Gastroesophageal sphincter (tissue), 4 donors: ENCODE measurements at places on chromosomes 2 and 18. TPM values are rescaled to one million over a fixed set of nuclear protein-coding genes. Genes with fewer than 3 reads are reported as not detected.

DNA sequence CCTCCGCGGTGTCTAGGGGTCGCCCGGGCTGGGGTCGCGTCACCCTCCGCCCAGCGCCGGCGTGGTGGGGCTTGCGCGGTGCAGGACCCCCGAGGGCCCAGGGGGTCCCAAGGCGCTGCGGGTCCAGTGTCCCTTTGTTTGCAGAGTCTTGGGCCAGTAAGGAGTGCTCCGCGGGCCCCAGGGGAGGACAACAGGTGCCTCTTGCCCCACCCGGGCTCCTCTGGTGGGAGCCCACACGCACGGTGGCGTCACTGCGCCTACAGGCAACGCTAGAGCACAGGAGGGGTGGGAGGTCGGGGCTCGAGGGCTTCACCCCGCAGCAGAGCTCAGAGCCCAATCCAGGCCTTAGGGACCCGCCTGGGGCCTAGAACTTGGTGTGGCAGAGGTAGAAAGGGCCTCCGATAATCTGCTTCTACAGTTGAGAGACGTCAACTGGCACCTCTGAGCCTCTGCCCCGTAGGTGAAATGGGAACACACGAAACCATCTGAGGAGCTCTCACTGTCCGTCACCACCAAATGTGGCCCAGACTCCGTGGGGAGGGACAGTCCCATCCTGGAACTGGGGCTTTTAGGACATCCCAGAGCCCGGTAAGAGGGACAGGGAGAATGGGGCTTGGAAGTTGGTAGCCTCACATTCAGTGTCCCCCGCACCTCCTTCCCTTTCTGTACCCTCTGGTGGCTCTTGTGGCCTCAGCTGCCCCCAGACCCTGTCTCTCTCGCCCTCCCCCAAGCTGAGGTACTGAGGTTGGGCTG, 1.4 kb downstream of the ARID5A start:
- no peak for ATAC-seq

GRCh38 chr2:115678129-115678528, 1235.7 kb downstream of the DPP10 start:
- no peak for ATAC-seq

DNA sequence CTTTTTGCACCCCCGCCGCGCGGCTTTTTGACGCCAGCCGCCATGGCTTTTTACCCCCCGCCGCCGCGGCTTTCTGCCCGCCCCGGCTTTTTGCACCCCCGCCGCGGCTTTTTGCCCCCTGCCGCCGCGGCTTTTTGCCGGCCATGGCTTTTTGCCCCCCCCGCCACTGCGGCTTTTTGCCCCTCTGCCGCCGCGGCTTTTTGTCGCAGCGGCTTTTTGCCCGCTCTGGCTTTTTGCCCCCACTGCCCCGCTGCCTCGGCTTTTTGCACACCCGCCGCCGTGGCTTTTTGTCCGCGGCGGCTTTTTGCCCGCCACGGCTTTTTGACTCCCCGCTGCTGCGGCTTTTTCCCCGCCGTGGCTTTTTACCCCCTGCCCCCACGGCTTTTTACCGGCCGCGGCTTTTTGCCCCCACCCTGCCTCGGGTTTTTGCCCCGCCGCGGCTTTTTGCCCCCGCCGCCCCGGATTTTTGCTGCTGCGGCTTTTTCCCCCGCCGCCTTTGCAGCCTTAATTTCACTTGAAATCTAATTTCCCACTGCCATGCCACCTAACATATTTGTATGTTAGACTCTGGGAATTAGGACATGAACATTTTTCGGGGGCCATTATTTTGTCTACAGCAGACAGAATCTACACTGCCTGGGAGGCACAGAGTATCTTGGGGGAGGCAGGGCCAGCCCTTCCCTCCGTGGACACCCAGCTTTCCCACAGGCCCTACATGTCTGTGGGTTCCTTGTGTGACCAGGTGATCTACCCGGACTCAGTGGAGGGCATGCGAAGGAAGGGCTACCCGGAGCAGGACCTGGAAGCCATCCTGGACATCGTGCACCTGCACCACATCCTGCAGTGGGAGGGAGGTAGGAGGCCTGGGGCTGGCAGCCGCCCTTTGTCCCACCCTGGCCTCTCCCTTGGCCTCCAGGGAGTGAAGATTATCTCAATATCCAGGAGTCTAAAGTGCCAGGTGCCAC, 3031.0 kb upstream of the TEKT4 start:
- no peak for ATAC-seq

Gene DOK6
- total RNA-seq, result 0.62 TPM

Gene SLC35G4
- total RNA-seq, result not detected

Gene IL36RN
- not detected for total RNA-seq
